ENCODE measurements at places on chromosomes 4 and X. TPM values are rescaled to one million over a fixed set of nuclear protein-coding genes. Genes with fewer than 3 reads are reported as not detected.

The IL9R gene
- total RNA-seq: not detected

The SYNPO2 gene
- total RNA-seq: 113 TPM

GRCh38 chrX:42948723-42949657, 171.0 kb upstream of the PPP1R2C start:
- DNase-seq: no peak

The MAGEB6B gene
- not detected for total RNA-seq

The TLR3 gene
- total RNA-seq: 15.2 TPM

DNA sequence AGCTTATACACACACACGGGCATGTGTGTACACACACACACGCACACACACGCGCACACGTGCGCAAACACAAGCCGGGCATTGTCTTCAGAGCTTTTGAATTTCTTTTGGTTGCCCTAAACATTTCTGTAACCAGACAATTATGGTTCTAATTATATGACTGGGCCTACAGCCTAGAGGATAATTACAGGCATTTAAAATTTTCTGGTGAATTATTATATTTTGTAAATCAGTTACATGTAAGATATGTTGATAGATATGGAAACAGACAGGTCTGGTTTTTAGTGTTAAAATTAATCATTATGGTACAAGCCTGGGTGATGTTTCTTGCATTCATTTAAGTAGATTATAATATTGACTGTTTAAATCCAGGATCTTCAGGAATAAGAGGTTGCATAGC, 1120.5 kb downstream of the ADGRL3 start:
- DNase-seq: no peak

Measured in sciatic nerve (tissue), 2 donors.